ENCODE measurements at places on chromosomes 13 and 19. TPM values are rescaled to one million over a fixed set of nuclear protein-coding genes. Genes with fewer than 3 reads are reported as not detected.

ERCC1 gene
- total RNA-seq, result 67.5 TPM

ZNF132 gene
- total RNA-seq, result 1.4 TPM

TMEM38A gene
- total RNA-seq, result 2.2 TPM

GRCh38 chr13:113137691-113138298, 15.2 kb downstream of the F10 start:
- peaks cover 7% of the 10 kb centered on the region for H3K27me3 ChIP-seq
- H3K36me3 ChIP-seq, result no peaks in the 10 kb centered on the region
- no peak overlapping the region for H3K4me3 ChIP-seq
- no peak for DNase-seq
- no peak overlapping the region for H3K27ac ChIP-seq
- H3K4me1 ChIP-seq, result no peaks in the 10 kb centered on the region

DNA sequence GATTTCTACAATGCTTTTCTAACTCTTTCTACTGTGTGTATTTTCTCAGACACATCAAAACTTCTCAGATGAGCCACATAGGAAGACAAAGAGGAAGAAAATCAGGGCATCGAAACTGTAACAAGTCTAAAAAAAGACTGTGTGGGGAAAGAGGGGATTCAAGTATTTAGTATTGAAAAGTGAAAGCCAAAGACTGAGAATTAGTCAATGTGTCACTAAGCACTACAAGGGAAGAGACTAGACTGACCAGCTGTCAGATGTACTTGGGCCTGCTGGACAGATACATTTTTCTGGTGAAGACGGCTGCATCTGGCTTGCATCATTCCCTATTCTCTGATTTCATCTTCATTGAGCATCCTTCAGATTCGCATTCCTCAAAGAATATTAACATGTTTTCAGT, 25.4 kb downstream of the COMMD6 start:
- H3K36me3 ChIP-seq, result no peaks in the 10 kb centered on the region
- H3K27me3 ChIP-seq, result no peaks in the 10 kb centered on the region
- DNase-seq, result no peak
- no peak overlapping the region for H3K4me3 ChIP-seq
- no peaks in the 10 kb centered on the region for H3K4me1 ChIP-seq

DNA sequence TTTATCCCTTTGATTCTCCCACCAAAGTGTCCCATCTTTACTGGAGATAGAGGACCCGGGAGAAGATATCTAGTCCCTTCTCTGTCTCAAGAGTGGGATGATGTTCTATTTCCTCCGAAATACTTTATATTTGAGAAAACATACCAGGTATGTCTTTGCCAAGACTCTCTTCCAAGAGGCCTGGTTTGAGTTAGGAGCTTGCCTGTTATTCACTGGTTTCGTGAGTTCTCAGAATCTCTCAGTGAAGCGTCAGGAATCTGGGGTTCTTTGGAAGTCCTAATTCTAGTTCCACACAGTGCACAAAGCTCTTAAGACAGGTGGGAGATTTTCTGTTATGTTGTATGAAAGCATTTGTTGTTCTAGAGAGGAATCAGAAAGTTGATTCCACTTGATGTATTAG, 182.0 kb downstream of the DNAJC15 start:
- H3K4me3 ChIP-seq, result no peak overlapping the region
- no peaks in the 10 kb centered on the region for H3K36me3 ChIP-seq
- H3K4me1 ChIP-seq, result no peaks in the 10 kb centered on the region
- DNase-seq, result no peak

DNA sequence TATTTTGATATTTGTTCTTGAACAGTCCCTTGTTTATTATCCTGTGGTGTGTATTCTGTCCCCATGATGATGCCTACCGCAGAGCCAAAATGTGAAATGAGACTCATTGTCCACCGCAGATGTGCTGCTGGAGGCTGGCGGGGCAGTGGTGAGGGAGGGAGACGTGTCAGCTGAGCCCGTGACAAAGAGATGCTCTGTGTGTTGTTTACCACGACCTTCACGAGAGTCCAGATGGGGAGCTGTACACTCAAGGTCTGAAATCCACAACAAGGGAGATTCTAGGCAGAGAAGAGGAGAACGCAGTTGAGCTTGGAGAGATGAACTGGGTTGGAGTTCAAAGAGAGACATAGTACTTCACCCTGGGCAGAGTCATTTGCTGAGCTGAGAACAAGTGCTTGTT, 20.8 kb upstream of the AMER2 start:
- no peak overlapping the region for H3K4me3 ChIP-seq
- H3K27me3 ChIP-seq, result peaks cover 5% of the 10 kb centered on the region
- no peaks in the 10 kb centered on the region for H3K36me3 ChIP-seq
- no peak for DNase-seq
- no peaks in the 10 kb centered on the region for H3K4me1 ChIP-seq
- no peak overlapping the region for H3K27ac ChIP-seq

Measured in astrocyte (in vitro differentiated cells and primary cell).